Esophagus muscularis mucosa (tissue), 4 donors: ENCODE measurements at places on chromosomes 13 and 19. TPM values are rescaled to one million over a fixed set of nuclear protein-coding genes. Genes with fewer than 3 reads are reported as not detected.

- DNase-seq = no peak
Measured at GRCh38 chr19:38386971-38387549, 774 bp downstream of the GGN start.

DNA sequence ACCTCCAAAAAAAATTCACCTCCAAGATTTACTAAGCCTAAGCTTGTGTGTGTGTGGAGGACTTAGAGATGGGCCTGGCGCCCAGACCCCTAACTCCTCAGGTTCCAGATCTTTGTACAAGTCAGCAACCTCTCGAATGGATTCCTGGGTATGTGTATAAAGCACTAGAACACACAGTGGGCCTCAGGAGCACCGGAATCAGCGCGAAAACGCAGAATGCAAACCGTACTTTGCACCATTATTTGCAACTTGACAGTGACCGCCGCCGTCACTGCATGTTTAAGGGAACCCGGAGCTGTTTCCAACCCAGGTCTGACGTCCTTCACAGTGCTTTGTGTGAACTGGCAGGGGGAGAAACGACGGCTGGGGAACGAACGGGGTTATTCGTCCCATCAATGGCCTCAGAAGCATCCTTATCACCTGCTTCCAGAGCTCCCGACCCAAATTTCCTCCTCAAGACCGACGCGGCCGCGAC, 688 bp downstream of the ZNF606 start:
- DNase-seq = no peak

GRCh38 chr13:48398450-48399095, 14.3 kb downstream of the LPAR6 start:
- no peak for DNase-seq

- no peak for DNase-seq
Measured at GRCh38 chr19:30886222-30886621, 463.0 kb downstream of the TSHZ3 start.

DNA sequence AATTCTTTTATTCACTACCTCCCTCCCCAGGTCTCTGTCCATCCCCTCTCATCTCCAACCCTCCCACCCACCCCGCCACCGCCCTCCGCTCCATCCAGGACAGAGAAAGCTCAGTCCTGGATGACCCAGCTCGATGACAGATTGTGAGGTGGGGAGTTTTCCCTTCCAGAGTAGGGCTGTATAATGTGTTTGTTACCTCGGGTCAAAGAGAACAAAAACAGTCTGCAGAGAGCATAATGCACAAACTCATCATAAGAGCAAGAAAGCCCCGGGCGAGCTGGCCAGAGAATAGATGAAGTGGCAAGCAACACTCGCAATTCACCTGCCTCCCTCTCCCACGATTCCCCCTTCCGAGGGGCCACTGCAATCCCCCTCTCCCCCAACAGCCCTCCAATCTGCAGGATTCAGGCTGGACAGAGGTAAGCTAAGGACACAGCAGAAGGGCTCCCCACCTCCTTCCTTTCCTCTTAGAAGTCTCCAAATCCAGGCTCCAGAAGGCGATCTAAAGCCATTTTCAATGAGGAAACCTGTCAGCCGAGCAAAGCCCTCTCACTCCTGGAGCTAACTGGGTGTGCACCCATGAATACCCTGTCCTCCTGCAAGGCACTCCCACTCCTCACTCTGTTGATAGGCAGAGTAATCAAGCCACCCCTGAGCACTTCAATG, 2.6 kb downstream of the CACNA1A start:
- no peak for DNase-seq

DNA sequence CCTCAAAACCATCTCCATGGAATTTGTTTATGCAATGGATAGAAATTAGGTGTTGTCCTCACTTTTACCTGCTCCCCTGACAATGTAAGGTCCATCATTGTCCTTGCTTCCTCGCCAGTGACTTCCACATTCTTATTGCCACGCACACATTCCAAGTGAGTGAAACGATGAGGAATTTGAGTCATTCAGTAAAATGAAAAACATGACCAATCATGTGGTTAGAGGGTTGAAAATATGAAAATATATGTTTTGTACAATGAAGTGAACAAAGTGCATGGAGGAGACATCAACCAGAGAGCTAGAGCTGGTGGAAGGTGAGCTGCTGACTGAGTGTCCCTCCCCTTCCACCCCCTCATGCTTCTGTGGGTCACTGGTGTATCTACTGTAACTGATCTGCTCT, 91.7 kb downstream of the ATP8A2 start:
- no peak for DNase-seq

DNA sequence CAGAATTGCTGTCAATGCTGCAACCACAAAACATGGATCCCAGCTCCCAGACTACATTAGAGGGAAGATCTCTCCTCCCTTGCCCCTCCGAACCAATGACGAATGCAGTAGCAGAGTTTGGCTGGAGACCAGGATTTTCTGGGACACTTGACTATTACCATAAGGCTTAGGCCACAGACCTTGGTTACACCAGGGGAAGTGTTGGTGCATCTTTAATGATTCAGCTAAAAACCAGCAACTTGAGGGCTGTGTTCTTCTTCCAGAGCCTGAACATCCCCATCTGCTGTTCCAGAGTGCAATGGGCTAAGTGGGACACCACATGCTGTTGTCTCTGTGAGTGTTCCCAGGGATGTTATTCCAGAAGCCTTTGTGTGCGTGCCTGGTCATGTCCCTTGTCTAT, 528.2 kb downstream of the LMO7 start:
- no peak for DNase-seq

GRCh38 chr13:100290165-100290801, 201.4 kb downstream of the PCCA start:
- no peak for DNase-seq

- no peak for DNase-seq
Measured at GRCh38 chr19:58228585-58229254, at the start of gene ZNF544. Gene ZNF544, plus strand, starts transcription at chr19:58228914. Its CDS starts 15,110 bp downstream, at chr19:58244024.

DNA sequence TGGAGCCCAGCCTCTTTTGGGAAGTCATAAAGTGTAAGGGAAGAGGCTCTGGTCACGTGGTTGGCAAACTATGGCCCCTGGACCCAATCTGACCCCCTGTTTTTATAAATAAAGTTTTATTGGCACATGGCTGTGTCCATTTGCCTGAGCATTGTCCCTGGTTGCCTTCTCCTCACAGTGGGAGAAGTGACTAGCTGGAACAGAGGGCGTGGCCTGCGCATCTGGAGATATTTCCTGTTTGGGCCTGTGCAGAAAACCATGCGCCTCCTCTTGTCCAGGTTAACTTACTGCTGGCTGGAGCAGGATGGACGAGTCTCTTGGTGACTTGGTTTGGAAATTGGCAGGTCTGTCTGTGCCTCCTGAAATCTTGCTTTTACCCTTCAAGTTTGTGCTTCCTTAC, 48.3 kb downstream of the KDM4B start:
- no peak for DNase-seq

GRCh38 chr13:112740502-112741131, 50.8 kb downstream of the ATP11A start:
- no peak for DNase-seq

DNA sequence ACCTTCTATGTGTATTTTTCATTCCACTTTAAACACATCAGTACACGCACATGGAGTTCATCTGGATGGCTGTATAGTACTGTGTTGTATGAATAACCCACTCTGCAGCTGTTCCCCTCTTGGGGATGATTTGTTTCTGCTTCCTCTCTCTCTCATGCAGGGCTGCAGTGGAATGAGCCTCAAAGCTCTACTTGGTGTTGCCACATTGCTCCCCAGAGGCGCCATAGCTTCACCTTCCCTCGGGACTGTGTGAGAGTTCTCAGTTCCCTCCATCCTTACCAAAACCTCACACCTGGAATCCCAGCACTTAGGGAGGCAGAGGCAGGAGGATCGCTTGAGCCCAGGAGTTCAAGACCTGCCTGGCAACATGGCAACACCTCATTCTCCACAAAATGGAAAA, 28.4 kb upstream of the GPR183 start:
- DNase-seq = peak; percentile 77

DNA sequence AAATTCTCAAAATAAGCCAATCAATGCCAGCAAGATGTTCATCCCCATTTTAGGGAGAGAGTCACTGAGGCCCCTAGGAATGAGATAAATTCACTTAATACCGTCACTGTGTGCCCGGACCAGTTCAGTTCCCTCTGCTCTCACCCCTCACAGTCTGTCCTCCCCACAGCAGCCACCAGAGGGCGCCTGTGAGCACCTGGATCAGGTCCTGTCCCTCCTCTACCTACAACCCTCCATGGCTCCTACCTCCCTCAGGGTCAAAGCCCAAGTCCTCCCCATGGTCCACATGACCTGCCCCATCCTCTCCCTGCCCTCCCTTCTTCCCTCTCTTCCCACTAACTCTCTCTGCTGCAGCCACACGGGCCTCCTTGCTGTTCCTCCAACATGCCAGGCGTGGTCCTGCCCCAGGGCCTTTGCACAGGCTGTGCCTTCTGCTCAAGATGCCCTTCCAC, 42.0 kb upstream of the NFIC start:
- no peak for DNase-seq

DNA sequence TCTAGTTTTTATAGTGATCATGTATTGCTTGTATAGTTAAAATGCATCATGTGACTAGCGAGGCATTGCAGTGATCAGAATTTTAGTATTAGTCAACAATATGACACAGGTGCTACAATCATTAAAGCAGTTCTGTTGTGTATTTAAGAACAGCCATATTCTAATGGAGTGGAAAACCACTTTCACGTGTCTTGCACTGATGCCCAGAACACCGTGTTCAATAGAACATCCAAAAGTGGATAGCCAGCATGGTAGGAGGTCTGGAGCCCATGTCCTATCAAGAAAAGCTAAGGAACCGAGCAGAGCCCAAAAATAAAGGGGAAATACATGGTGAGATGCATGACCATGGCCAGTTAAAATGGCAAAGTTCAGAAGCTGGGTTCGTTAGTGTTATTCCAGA, 55.1 kb downstream of the FGF14 start:
- no peak for DNase-seq

DNA sequence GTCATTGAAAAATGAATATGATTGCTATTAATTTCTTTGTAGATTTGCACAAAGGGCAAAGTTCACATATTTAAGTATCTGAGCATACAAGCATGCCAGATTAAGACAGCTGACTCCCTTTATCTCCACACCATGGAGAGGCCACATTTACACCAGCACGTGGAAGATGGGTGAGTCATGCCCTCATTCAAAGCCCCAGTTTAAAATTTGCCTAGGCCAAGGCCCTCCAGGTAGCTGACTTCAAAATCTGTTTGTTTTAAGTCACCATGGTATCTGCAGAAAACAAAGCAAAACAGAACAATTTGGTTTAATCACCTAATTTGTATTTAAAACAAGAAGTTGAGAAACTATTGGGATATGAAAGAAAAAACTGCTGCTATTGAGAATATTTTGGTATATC, 109.2 kb downstream of the ESD start:
- DNase-seq = no peak

- no peak for DNase-seq
Measured at GRCh38 chr13:32022311-32022710, 9.3 kb upstream of the FRY start.

GRCh38 chr13:43206838-43207237, 183.5 kb downstream of the DNAJC15 start:
- no peak for DNase-seq

DNA sequence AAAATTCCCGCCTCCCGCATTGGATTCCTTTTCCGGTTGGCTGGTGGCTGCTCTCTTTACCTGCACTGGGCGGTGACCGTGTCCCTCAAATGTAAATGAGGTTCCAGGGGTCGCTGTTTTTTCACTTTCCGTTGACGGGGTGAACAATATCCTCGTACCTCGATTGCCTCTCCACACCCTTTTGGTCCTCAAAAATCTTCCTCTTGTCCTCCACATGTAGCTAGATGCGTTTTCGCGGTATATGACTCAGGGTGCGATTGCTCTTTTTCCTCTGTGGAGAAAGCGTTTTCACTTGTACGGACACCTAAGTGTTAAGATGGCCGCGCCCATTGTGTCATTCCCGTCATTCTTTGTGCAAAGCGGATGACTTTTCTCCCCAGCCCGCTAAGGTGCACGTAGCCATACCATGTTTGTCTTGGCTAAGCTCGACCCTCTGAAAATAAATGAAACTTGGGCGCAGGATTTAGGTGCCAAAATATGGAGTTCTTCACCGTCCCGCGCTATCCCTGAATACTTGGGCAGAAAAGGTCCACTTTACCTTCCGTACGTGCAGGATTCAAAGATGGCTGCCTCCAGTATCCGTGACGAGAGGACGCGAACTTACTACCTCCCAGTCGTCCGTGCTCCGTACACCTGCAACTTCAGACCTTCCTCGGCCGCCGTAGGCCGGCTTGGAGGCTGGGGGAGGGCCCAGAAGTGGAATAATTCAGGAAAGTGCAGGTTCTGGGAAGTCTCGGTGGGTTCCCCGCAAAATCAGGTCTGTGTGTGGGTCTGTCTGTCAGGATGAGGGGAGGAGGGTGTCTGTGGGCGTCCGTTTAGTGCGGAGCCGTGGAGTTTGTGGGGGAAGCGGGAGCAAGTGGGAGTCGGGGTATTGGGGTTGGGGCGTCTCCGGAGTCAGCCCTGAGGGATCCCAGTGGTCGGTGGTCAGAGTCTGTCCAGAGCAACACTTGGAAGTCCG, at the start of gene ZNF613:
Gene ZNF613 (plus strand): TSS at position 689 of the 958 bp plus-strand sequence. CDS start 8,749 bp downstream, outside the sequence.
- peak; percentile 96 for DNase-seq

DNA sequence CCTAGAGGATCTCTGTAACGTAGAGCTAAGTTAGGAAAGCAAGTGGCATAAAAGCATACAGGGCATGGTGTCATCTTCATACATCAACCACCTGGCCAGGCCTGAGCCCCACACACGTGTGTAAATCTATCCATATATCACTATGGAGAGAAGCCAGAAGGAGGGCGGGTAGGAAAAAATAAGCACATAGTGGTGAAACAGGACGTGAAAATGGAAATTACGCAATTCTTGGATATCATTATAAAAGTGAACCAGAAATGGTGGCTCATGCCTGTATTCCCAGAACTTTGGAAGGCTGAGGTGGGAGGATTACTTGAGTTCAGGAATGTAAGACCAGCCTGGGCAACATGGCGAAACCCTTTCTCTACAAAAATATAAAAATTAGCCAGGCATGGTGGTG, 43.4 kb downstream of the PDCD5 start:
- DNase-seq = no peak

DNA sequence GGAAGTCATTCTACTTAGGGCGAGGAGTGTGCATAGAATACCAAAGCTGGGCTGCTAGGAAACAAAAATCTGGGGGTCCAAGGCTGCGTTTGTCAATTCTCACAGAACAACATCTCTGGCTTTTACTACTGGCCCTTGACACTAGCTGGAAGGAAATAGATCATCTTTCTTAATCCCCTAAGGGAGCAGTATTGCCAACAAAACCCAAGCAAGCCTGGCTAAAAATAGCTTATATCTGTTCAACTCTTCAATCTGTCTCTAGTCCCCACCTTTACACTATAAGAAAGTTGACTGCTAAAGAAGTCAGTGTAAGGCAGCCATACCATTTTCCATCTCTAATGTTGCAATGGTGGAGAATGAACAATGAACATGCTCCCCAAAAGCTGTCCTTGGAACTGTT, 107.8 kb upstream of the SPRY2 start:
- DNase-seq = no peak

- DNase-seq = no peak
Measured at GRCh38 chr19:35885904-35886303, 14.4 kb downstream of the NFKBID start.

The CYP4F12 gene
- total RNA-seq = 3.6 TPM

The TEX26 gene
- total RNA-seq = 0.69 TPM

The KLK12 gene
- total RNA-seq = not detected

The ZNF222 gene
- total RNA-seq = 3.8 TPM

The UBE2L5 gene
- total RNA-seq = 0.39 TPM

The ZGLP1 gene
- total RNA-seq = 1.1 TPM
